Left colon (tissue), 2 donors: ENCODE measurements at places on chromosomes 7 and 10.

DNA sequence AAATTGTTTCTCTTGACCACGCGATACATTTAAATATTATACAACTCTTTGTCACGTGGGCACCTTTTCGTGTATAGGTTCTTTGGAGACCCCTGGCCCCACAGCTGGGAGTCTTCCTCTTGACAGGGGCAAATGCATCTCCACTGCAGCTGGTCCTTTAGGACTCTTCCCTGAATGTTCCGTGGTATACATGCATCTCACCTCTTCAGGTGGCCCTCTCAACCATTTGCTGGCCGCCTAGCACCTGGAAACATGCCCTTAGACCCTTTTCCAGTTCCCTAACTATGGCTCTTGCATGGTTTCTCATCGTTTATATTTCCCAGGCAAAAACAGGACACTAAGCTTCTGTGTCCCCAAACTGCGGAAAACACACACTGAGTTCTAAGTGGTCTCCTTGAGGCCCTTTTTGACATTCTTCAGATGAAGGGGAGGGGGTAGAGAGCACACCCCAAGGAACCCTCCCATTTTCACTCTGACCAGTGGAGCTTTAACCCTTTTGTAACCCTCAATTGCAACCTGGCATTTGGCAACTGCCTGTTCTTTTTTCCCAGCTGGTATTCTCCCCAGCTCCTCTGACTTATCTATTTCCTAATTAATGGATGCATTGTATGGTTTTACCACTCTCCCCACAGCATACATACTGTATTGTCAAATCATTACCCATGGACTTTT, 20.6 kb downstream of the HNRNPA2B1 start:
- no peak for DNase-seq

DNA sequence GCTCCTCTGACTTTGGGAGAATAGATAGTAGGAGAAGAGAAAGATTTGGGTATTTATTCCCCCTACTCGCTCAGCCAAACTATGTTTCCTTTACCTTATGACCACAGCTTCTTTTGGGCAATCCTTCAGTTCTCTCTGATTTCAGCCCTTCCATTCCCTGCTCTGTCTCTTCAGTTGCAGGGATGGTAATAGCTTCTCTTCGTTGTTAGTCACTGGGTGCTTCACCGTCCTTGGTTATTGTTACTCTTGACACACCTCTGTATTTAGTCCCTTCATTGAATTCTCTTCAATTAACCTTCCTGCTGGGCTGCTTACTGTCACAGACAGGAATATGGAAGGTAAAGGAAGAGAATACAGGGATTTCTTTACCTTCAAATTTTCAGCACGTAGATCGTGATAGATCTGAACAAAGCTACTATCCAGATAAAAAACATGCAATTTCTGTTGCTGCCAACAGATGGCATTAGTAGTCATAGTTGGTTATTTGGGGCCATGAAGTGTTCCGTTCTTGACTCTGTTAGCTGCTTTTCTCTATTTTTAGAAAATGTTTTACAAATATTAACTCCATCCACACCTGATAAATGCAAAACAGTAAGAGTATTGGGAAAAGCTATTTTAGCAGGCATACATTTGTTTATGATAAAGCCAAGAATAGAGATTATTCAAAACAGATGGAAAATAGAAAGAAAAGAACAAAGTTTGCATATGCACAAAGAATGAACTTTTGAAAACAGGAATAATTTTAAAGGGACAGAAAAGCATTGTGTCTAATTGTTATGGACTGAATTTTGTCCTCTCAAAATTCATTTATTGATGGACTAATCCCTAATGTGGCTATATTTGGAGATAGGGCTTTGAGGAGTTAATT, 14.0 kb upstream of the PTTG1IP2 start:
- DNase-seq: no peak

- peak; percentile 49 for DNase-seq
Measured at GRCh38 chr10:14751014-14751896, 23.4 kb downstream of the FAM107B start.

DNA sequence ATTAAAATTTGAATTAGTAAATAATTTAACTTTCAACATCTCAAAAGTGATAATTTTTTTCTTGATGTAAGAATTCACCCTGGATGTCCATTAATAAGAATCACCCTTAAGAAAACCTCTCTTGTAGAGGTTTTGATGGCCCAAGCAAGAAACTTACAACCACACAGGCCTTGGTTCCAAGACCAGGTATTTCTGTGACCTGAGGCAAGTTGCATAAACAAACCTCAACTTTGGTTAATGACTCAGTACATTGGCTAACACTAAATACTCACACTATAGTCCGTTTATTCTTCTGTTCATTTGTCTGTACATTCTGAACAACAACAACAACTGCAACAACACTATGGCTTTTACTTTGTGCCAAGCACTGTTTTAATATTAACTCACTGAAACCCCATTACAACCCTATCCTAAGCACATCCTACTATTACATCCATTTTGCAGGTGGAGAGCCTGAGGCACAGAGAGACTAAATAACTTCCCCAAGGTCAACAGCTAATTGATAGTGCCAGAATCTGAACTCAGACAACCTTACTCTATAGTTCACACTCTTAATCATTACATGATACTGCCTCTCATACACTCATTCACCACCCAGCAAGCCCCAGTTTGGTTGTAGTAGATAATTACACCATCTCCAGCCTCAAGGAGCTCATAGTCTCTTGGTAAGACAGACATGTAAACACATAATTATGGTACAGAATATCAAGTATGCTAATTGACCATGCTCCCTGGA, 6.6 kb downstream of the ANK3 start:
- no peak for DNase-seq

DNA sequence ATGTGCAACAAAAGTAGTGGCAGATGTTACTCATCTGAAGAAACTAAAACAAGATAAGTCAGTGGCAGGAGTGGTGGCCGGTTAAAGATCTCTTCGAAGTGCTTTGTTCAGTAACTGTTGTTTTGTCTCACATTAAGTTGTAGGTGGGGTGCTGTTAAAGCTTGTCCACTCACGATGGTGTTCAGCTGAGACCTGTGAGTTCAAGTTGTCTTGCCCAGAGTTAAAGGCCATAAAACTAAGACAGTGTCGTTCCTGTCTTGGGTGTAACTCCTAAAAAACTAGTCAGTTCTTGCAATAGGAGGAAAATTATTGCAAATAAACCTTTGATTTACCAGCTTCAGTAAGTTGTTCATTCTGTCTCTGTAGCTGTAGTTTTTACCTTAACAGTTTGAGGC, 857 bp upstream of the FOXP2 start:
- no peak for DNase-seq

DNA sequence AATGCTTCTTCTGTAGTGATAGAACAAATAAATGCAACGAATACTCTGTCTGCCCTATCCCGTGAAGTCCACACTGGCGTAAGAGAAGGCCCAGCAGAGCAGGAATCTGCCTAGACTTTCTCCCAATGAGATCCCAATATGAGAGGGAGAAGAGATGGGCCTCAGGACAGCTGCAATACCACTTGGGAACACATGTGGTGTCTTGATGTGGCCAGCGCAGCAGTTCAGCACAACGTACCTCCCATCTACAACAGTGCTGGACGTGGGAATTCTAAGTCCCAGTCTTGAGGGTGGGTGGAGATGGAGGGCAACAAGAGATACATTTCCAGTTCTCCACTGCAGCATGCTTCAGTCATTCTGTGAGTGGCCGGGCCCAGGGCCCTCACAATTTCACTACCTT, 45.8 kb downstream of the FIGNL1 start:
- DNase-seq: no peak

DNA sequence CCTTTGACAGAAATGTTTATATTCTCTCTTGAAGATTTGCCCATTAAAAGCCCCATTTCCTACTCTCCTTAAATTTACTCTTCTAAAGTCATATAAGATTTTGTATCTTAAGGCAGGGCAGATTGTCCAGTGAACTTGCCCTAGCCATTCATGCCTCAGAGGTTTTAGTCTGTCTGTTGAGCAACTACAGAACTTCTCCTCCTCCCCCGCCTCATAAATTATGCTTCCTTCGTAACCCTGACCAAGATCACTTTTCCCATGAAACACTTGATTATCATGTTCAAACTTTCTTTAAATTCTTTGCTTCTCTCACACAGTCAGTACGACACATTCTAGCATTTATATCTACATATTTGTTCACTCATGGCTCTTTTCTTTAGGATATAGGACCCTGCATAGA, 621.3 kb downstream of the ANKRD7 start:
- no peak for DNase-seq

- DNase-seq: no peak
Measured at GRCh38 chr10:62543571-62544355, 169.6 kb downstream of the ZNF365 start.

GRCh38 chr7:125661-126060, 66.7 kb upstream of the FAM20C start:
- DNase-seq: no peak

- no peak for DNase-seq
Measured at GRCh38 chr10:78231939-78232338, 198.3 kb downstream of the RPS24 start.
